Endothelial cell (in vitro differentiated cells): ENCODE measurements at places on chromosomes 3 and 15.

- DNase-seq = no peak
Observed at GRCh38 chr3:190008432-190008831, 112.3 kb downstream of the P3H2 start.

- DNase-seq = no peak
Observed at GRCh38 chr3:66565301-66565700, 64.5 kb upstream of the LRIG1 start.

DNA sequence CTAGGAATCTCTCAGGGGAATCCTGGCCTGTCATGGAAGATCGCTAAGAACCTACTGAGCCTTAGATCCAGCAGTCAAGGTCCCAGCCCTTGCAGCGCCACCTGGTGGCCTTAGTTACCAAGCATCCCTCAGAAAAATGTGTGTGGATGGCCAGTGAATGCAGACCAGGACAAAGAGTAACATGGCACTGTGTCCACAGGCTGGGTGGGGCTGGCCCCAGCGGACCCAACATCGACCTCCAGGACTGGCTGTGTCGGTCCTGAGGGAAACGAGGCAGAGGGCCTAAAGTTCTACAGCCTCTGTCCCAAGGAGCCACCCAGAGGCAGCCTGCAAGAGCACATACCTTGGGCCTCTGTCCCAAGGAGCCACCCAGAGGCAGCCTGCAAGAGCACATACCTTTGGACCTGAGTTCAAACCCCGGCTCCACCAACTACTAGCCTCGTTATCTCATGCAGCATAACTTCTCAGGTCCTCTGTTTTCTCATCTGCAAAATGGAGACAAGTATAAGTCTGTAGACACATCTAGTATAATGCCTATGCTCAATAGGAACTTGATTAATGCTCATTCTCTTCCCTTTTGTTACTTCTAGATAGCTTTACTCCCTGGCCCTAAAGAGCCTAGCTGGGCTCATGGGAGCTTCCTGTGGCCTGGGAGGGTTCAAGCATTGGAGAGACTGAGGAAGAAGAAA is 57.5 kb upstream of the HERC1 start:
- peak; percentile 87 for DNase-seq

GRCh38 chr3:192917028-192917403 is 640 bp downstream of the MB21D2 start:
- DNase-seq = peak; percentile 49

GRCh38 chr3:160373655-160374054 is 25.4 kb downstream of the IFT80 start:
- no peak for DNase-seq
